ENCODE measurements at places on chromosomes 7 and 10.

- DNase-seq: no peak
Measured at GRCh38 chr7:31741852-31742251, 54.8 kb downstream of the PPP1R17 start.

- DNase-seq: no peak
Measured at GRCh38 chr7:127900141-127900540, 131.1 kb downstream of the LRRC4 start.

DNA sequence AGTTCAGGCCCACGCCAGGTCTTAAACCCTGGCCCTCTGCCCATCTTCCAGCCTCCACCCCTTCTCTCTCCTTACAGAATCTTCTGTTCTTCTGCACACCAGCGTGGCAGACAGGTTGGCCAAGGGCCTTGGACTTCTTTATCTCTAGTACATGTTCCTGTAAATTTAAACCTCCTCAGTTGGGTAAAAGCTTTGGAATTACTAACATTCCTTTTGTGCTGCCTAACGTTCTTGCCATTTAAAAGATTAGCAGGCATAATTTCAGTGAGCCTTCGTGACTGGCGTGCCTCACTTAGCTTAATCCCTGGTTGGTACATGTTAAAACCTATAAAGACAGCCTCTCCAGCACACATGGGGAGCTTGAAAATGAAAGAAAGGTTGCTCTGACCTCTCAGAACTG is 192.2 kb downstream of the CUX1 start:
- no peak for DNase-seq

DNA sequence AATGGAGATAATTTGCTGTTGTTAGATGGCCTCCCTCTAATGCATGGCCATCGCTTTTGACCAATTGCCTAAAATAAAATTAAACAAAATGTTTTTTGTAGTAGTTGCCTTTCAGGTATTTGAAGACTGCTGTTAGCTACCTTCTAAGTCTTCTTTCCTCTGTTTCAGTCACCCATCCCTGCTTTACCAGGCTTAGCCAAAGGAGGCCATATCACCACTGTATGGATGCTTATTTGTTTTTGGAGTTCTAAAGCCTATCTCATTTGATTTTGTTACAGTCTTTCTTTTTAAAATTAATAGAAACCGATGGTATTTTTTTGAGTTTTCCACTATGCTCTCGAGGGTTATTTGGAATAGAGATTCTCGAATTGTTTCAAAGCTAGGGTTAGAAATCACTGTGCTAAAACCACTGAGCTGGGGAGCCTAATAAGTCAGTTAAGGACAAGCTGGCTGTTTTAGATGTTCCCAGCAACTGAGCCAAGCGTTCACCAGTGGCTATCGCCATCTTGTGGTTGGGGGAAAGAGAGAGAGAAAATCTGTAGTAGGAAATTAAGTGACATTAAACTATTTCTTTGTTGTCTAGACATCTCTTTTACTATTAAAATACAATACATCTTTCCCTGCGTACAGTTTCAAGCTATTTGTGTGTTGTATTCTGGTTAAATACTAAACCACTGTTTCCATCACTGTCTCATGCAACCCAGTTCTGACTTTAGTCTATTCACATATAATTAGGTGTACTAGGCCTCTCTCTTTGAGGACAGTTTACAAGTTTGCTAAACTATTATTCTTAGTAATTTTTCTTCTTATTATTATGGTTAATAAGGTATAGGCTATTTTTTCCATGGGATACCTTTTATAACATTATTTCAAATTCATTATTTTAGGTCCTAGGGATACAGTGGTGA is 52.2 kb downstream of the GPR158 start:
- DNase-seq: no peak

DNA sequence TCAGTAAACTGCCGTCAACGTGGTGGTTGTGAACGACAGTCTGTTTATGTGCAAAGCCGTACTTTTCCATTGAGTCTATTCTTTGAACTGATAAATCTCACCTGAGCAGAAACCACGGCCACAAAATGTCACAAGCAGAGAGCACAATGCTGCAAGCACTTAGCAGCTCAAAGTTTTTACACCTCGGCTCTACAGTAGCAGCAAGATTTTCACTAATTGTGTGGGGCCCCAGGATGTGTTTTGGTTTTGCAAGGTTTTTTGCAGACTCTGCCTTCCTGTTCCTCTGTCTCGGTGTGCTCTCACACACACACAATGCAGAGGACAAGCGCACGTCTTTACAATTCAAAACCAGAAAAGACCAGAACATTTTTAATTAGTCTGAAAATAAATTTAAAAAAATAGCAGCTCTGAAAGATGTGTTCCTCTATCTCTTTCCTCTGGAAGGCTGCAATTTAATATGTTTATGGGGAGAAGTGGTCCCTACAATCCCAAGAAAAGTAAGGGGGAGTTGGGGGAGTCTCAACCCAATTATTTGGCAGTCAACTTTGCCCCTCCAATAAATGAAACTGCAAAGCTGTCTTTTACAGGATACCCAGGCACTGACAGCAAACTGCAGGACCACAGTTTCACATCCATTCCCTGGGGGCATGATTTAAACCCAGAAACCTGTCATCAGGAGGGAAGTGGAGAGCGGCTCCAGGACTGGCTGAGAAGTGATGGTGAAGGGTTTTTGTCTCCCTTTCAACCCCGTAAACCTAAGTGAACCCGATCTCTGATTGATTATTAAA is 73.8 kb upstream of the SFMBT2 start:
- peak; percentile 62 for DNase-seq

Data from T-cell (primary cell).